HFFc6 (cell line): ENCODE measurements at places on chromosomes 16 and 17. TPM values are rescaled to one million over a fixed set of nuclear protein-coding genes. Genes with fewer than 3 reads are reported as not detected.

GRCh38 chr16:87176735-87177134 is 140.5 kb downstream of the C16orf95 start:
- no peak for DNase-seq
- H3K36me3 ChIP-seq: no peaks in the 10 kb centered on the region
- H3K4me3 ChIP-seq: no peak overlapping the region
- H3K4me1 ChIP-seq: peaks cover 39% of the 10 kb centered on the region
- no peak overlapping the region for H3K27ac ChIP-seq

GRCh38 chr17:8173871-8174322 is 2.3 kb downstream of the TMEM107 start:
- DNase-seq: no peak
- H3K27ac ChIP-seq: peak overlapping the region; percentile 100
- peak overlapping the region; percentile 91 for H3K4me3 ChIP-seq
- H3K36me3 ChIP-seq: no peaks in the 10 kb centered on the region
- peaks cover 49% of the 10 kb centered on the region for H3K4me1 ChIP-seq

GRCh38 chr17:83062818-83063671 is 16.4 kb upstream of the METRNL start:
- H3K36me3 ChIP-seq: no peaks in the 10 kb centered on the region
- DNase-seq: no peak
- no peak overlapping the region for H3K4me3 ChIP-seq
- no peak overlapping the region for H3K27ac ChIP-seq
- H3K4me1 ChIP-seq: no peaks in the 10 kb centered on the region

DNA sequence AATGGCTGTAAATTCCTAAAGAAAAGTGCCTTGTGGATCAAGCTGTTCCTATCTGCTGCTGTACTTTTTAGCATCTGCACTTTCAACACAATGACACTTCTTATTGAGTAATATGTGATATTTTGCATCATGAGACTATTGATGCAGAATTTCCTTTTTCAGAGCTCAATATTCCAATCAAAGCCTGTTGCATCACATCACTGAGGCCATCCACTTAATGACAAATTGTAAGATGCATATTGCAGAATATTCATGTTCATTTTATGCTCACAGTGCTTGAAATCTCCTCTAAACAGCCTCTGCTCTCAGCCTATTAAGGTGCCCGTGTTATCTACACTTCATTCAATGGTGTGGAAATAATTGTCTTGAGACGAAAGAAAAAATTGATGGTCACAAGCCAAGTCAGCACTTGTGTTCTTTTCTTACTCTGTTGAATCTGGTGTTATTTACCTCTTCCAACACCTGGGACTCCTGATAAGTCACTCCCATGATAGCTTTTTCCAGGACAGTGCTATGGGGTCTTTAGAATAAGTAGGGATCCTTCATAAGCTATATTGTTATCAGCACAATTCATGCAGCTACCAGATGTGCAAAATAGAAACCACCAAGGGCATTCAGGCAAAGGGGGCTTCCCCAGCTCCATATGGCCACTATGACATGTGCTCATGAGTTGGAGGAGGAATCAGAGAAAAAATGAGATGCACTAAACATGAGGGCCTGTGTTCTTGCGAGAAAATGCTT is 9.3 kb upstream of the SKAP1 start:
- no peaks in the 10 kb centered on the region for H3K36me3 ChIP-seq
- peaks cover 38% of the 10 kb centered on the region for H3K27me3 ChIP-seq
- H3K27ac ChIP-seq: no peak overlapping the region
- peaks cover 9% of the 10 kb centered on the region; the same call in 1 of the 2 replicates for H3K4me1 ChIP-seq

DNA sequence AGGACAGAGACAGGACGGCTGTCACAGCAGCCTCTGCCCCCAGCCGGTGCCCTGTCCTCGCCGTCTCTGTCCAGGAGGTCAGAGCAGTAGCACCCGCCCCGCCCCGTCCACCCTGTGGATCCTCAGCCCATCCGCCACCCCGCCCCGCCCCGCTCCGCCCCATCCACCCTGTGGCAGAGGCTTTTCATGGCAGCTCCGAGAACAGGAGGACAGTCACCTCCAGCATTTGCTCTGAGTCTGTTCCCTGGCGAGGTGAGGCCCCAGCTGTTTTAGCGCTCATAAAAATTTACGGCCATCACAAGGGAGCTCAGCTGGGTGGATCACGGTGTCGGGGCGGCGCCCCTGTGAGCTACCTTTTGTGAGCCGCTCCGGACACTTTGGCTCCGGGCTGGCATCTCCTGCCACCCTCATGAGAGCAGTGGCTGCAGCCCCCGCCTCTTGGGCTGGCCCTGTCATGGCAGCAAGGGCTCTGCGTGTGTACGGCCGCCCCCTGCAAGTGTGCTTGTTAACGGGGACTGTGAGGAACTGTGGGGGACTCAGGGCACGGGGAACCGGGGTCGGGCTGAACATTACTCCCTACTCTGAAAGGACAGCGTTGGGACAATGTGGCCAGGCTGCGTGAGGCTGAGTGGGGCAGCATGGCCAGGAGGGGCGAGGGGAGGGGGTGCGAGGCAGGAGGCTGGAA is 32.3 kb upstream of the GNG13 start:
- peaks cover 12% of the 10 kb centered on the region; the same call in 1 of the 2 replicates for H3K36me3 ChIP-seq
- no peaks in the 10 kb centered on the region for H3K4me1 ChIP-seq
- DNase-seq: no peak

- H3K4me1 ChIP-seq: peaks cover 38% of the 10 kb centered on the region
- H3K36me3 ChIP-seq: peaks cover 15% of the 10 kb centered on the region
- no peaks in the 10 kb centered on the region for H3K27me3 ChIP-seq
- no peak overlapping the region for H3K4me3 ChIP-seq
Observed at GRCh38 chr16:8795091-8795490, 2.3 kb downstream of the TMEM186 start.

DNA sequence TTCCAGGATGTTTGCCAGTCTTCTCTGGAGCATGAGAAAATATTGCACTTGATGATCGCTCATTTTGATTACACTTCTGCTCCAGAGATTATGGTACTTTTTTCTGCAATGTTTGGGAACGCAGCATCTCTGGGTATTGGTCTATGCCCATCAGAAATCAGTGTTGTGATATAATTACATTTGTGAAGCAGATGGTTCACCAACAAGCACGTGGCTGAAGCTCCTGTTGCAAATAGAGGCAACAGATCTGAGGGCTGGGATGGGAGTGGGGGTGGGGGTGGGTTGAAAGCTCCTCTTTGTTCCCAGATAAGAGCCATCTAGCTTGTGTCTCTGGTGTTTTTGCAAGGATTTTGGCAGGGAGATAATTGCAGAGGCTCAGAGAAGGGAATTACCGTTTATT is 252.3 kb downstream of the SHISA9 start:
- H3K4me1 ChIP-seq: no peaks in the 10 kb centered on the region
- no peak for DNase-seq
- H3K27ac ChIP-seq: no peak overlapping the region
- no peak overlapping the region for H3K4me3 ChIP-seq
- no peaks in the 10 kb centered on the region for H3K36me3 ChIP-seq

- no peaks in the 10 kb centered on the region for H3K36me3 ChIP-seq
- peaks cover 11% of the 10 kb centered on the region for H3K4me1 ChIP-seq
- DNase-seq: no peak
- H3K27me3 ChIP-seq: no peaks in the 10 kb centered on the region
- H3K4me3 ChIP-seq: no peak overlapping the region
Observed at GRCh38 chr17:72538901-72539352, 418.1 kb downstream of the SOX9 start.

GRCh38 chr16:4373909-4374742 is 2.5 kb downstream of the VASN start:
- H3K4me1 ChIP-seq: peaks cover 65% of the 10 kb centered on the region
- peak; percentile 98 for DNase-seq
- H3K36me3 ChIP-seq: no peaks in the 10 kb centered on the region; the same call in 1 of the 2 replicates
- peak overlapping the region; percentile 98 for H3K27ac ChIP-seq
- peak overlapping the region; percentile 93 for H3K4me3 ChIP-seq
- peaks cover 8% of the 10 kb centered on the region for H3K27me3 ChIP-seq

DNA sequence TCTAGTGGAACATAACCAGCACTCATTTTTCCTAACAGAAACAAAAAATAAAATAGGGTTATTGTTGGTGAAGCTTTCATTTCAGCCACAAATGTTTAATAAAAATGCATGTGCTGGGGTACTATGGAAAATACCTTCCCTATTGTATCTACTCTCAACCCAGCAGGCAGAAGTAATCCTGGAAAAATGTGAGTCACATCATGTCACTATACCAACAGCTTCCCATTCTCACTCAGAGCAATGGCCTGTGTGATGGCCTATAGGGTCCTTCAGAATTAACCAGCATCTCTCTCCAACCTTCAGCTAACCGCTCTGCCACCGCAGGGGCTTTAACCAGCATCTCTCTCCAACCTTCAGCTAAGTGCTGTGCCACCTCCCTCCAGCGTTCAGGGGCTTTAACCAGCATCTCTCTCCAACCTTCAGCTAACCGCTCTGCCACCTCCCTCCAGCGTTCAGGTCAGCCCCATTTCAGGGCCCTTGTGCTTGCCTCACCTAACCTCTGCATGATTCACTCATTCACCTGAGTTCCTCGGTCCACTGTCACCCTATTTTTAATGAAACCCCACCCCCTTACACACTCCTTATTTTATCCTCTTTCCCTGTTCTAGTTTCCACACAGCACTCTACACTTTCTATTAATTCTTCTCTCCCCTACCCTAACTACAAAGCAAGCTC is 34.0 kb downstream of the UBE2G1 start:
- H3K27ac ChIP-seq: peak overlapping the region; percentile 34
- H3K4me3 ChIP-seq: no peak overlapping the region
- no peak for DNase-seq
- H3K27me3 ChIP-seq: peaks cover under 1% of the 10 kb centered on the region; the same call in 1 of the 2 replicates

GRCh38 chr16:851871-852270 is 51.3 kb upstream of the GNG13 start:
- H3K27me3 ChIP-seq: peaks cover 4% of the 10 kb centered on the region
- H3K4me1 ChIP-seq: no peaks in the 10 kb centered on the region
- H3K36me3 ChIP-seq: peaks cover 20% of the 10 kb centered on the region
- DNase-seq: no peak

- no peaks in the 10 kb centered on the region; the same call in 1 of the 2 replicates for H3K4me1 ChIP-seq
- peaks cover 9% of the 10 kb centered on the region; the same call in 1 of the 2 replicates for H3K36me3 ChIP-seq
- DNase-seq: no peak
- no peak overlapping the region for H3K27ac ChIP-seq
- no peak overlapping the region for H3K4me3 ChIP-seq
Observed at GRCh38 chr17:66123163-66123562, 68.8 kb downstream of the CEP112 start.

DNA sequence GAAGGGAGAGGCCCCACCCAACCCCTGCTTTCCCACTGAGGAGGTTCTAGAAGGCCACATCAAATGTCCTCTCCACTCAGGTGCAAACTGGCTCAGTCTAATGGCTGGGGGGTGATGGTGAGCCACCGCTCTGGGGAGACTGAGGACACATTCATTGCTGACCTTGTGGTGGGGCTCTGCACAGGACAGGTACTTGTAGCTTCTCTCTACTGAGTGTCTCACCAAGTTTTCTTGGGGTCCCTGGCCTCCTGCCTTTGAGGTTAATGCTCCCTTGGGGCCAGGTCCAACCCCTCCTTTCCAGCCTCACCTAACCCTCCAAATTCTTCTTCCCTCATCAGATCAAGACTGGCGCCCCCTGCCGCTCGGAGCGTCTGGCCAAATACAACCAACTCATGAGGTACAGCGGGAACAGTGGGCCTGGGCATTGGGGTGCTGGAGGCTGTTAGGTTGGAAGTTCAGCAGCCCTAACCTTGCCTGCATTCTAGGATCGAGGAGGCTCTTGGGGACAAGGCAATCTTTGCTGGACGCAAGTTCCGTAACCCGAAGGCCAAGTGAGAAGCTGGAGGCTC is 5.7 kb downstream of the ENO3 start:
- H3K4me3 ChIP-seq: no peak overlapping the region
- H3K36me3 ChIP-seq: peaks cover 31% of the 10 kb centered on the region
- no peak overlapping the region for H3K27ac ChIP-seq
- H3K4me1 ChIP-seq: peaks cover 22% of the 10 kb centered on the region

DNA sequence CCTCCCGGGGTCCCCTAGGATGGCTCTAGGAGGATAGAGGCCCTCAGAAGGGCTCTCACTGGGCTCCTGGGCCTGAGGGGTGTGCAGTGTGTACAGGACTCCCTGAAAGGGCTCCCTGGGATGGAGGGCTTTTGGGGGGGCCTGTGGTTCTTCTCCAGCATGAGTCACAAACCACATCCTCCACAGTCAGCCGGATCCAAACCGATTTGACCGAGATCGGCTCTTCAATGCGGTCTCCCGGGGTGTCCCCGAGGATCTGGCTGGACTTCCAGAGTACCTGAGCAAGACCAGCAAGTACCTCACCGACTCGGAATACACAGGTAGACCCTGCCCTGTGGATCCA is 4.5 kb downstream of the TRPV2 start:
- peaks cover 33% of the 10 kb centered on the region for H3K4me1 ChIP-seq
- H3K4me3 ChIP-seq: peak overlapping the region; percentile 75; the same call in 1 of the 2 replicates
- peak overlapping the region; percentile 92 for H3K27ac ChIP-seq
- no peaks in the 10 kb centered on the region for H3K36me3 ChIP-seq
- no peaks in the 10 kb centered on the region for H3K27me3 ChIP-seq

- no peaks in the 10 kb centered on the region for H3K36me3 ChIP-seq
- peaks cover 38% of the 10 kb centered on the region for H3K4me1 ChIP-seq
- H3K27ac ChIP-seq: peak overlapping the region; percentile 84
- peak overlapping the region; percentile 53; the same call in 1 of the 2 replicates for H3K4me3 ChIP-seq
- peaks cover 1% of the 10 kb centered on the region for H3K27me3 ChIP-seq
Observed at GRCh38 chr17:81417049-81417878, 22.0 kb downstream of the BAHCC1 start.

DNA sequence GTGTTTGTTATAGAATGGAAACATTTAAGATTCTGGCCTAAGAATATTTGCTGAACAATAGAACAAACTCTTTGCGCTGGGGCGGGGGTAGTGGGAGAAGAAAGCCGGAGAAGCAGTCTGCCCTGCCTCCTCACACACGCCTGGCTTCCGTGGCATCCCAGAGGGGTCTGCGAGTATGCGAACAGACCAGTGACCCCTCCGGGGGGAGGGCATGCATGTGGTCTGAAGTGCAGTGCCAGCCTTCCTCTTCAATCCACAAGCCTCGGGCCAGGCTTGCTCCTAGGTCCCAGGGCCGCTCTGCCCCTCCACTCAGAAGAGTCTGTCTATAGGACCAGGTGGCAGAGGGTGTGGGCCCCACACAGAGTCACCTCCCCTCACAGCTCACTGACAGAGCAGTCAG is 14.1 kb upstream of the IGFALS start:
- no peak overlapping the region for H3K4me3 ChIP-seq
- no peak overlapping the region for H3K27ac ChIP-seq
- H3K27me3 ChIP-seq: no peaks in the 10 kb centered on the region
- H3K4me1 ChIP-seq: no peaks in the 10 kb centered on the region
- no peak for DNase-seq
- 0 out of 2 replicates have a peak, but pooled peaks cover 5% of the 10 kb centered on the region for H3K36me3 ChIP-seq

- peaks cover 37% of the 10 kb centered on the region for H3K27me3 ChIP-seq
- DNase-seq: no peak
- no peak overlapping the region for H3K27ac ChIP-seq
- no peaks in the 10 kb centered on the region for H3K36me3 ChIP-seq
- no peak overlapping the region for H3K4me3 ChIP-seq
- H3K4me1 ChIP-seq: no peaks in the 10 kb centered on the region
Observed at GRCh38 chr17:20086416-20087076, 77.4 kb downstream of the SPECC1 start.

- DNase-seq: no peak
- H3K4me1 ChIP-seq: no peaks in the 10 kb centered on the region
- no peaks in the 10 kb centered on the region; the same call in 1 of the 2 replicates for H3K36me3 ChIP-seq
Observed at GRCh38 chr16:35308674-35309073, 1849.3 kb downstream of the TP53TG3F start.

SLC52A1 gene
- 0.10 TPM in 1 of 2 replicates, not detected in the other for total RNA-seq

C1QTNF8 gene
- total RNA-seq: not detected in 2 replicates

WFIKKN2 gene
- 0.05 TPM in 1 of 3 replicates, not detected in the others for total RNA-seq

TPPP3 gene
- 0.21 TPM in 1 of 3 replicates, not detected in the others for total RNA-seq

RHOT1 gene
- 26.8 to 27.2 TPM (median 26.9 TPM) in 3 replicates for total RNA-seq

CCDC182 gene
- not detected in 3 replicates for total RNA-seq

PIPOX gene
- 0.45 to 0.78 TPM (median 0.57 TPM) in 3 replicates for total RNA-seq

UBE2Z gene
- 114 to 124 TPM (median 123 TPM) in 3 replicates for total RNA-seq
